A673 (cell line): ENCODE measurements at places on chromosomes 6 and 20. TPM values are rescaled to one million over a fixed set of nuclear protein-coding genes. Genes with fewer than 3 reads are reported as not detected.

C6orf141 gene
- total RNA-seq, result 9.7 and 11.7 TPM in 2 replicates

KCNK15 gene
- not detected in 2 replicates for total RNA-seq

TRIM10 gene
- not detected in 2 replicates for total RNA-seq

HLA-DQB2 gene
- total RNA-seq, result not detected in 2 replicates

RBBP8NL gene
- not detected in 2 replicates for total RNA-seq

RIPOR3 gene
- total RNA-seq, result 19.1 and 21.6 TPM in 2 replicates

LY86 gene
- total RNA-seq, result not detected in 2 replicates

FAM217A gene
- total RNA-seq, result not detected in 2 replicates

RNF217 gene
- total RNA-seq, result 18.9 and 20.6 TPM in 2 replicates

AHCY gene
- 284 and 292 TPM in 2 replicates for total RNA-seq

- no peaks in the 10 kb centered on the region for H3K4me1 ChIP-seq
- H3K27me3 ChIP-seq, result no peaks in the 10 kb centered on the region
- DNase-seq, result no peak
- H3K36me3 ChIP-seq, result no peaks in the 10 kb centered on the region
Measured at GRCh38 chr6:12456343-12456742, 166.2 kb downstream of the EDN1 start.

GRCh38 chr6:106789428-106790148 lies 160.2 kb downstream of the QRSL1 start:
- no peaks in the 10 kb centered on the region for H3K4me1 ChIP-seq
- no peaks in the 10 kb centered on the region for H3K27me3 ChIP-seq
- H3K36me3 ChIP-seq, result no peaks in the 10 kb centered on the region
- H3K4me3 ChIP-seq, result no peak overlapping the region

- peaks cover 80% of the 10 kb centered on the region for H3K4me1 ChIP-seq
- DNase-seq, result no peak
Measured at GRCh38 chr20:48684501-48685041, 143.2 kb downstream of the PREX1 start.

DNA sequence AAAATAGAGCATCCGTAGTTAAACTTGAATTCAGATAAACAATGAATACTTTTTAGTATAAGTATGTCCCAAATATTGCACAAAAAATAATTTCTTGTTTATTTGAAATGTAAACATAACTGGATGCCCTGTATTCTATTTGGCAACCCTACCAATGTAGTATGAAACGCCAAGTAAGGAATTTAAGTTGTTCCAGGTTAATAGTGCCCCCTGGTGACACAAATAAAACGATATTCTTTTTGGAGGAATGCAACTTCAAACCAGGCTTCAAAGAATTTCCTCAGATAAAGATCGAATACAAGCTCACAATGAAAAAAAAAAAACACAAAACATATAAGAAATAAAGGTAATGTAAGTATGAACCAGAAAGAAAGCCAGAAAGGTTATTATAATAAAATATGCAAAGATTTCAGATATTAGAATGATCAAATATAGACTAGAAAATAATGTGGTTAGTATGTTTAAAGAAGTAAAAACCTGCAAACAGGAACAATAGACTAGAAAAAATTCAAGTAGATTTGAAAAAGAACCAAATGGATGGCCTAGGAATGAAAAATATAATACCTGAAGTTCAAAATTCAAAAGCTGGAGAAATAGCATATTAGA lies 18.4 kb upstream of the AKAP7 start:
- H3K36me3 ChIP-seq, result no peaks in the 10 kb centered on the region
- DNase-seq, result peak; percentile 78
- H3K4me3 ChIP-seq, result no peak overlapping the region
- H3K4me1 ChIP-seq, result peaks cover 18% of the 10 kb centered on the region
- no peaks in the 10 kb centered on the region for H3K27me3 ChIP-seq

DNA sequence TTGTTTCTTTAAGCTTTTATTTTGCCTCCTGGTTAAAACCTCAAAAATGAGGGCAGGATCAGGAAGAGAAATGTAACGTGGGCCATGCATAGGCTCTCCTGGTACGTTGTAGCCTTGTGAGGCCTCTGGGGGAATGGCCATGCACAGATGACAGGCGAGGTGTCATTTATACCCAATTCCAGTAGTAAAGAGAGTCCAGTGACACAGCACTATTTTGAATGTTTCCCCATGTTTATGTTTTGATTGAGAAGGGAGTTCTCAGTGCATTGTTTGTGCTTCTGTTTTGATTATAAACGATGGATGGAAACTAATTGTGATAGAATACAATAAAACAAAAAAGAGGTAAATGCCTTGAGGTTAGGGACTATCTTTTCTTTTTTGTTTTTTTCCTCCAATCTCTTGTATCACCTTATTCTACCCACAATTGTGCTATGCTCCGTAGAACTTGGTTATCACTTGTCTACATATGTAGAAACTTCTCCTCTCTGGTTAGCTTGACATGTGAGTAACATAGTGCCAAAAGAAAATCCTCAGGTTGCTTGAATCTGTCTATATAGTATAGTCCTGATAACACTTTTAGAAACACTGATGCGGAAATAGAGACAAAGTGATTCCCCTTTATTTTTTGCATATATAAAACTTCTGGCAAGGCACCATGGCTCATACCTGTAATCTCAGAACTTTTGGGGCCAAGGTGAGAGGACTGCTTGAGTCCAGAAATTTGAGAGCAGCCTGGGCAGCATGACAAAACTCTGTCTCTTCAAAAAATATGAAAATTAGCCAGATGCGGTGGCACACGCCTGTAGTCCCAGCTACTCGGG lies 6.9 kb upstream of the SMIM28 start:
- no peaks in the 10 kb centered on the region for H3K36me3 ChIP-seq
- no peak overlapping the region for H3K4me3 ChIP-seq
- H3K4me1 ChIP-seq, result peaks cover 7% of the 10 kb centered on the region
- DNase-seq, result no peak

- H3K27me3 ChIP-seq, result no peaks in the 10 kb centered on the region
- no peak overlapping the region for H3K27ac ChIP-seq
- H3K4me1 ChIP-seq, result peaks cover 16% of the 10 kb centered on the region
- H3K36me3 ChIP-seq, result no peaks in the 10 kb centered on the region
Measured at GRCh38 chr20:58649288-58650180, 1.5 kb upstream of the STX16 start.

GRCh38 chr6:11767978-11768756 lies 10.4 kb downstream of the ADTRP start:
- no peaks in the 10 kb centered on the region for H3K27me3 ChIP-seq
- no peak for DNase-seq
- no peaks in the 10 kb centered on the region for H3K4me1 ChIP-seq
- no peak overlapping the region for H3K4me3 ChIP-seq
- no peak overlapping the region for H3K27ac ChIP-seq
- H3K36me3 ChIP-seq, result no peaks in the 10 kb centered on the region

DNA sequence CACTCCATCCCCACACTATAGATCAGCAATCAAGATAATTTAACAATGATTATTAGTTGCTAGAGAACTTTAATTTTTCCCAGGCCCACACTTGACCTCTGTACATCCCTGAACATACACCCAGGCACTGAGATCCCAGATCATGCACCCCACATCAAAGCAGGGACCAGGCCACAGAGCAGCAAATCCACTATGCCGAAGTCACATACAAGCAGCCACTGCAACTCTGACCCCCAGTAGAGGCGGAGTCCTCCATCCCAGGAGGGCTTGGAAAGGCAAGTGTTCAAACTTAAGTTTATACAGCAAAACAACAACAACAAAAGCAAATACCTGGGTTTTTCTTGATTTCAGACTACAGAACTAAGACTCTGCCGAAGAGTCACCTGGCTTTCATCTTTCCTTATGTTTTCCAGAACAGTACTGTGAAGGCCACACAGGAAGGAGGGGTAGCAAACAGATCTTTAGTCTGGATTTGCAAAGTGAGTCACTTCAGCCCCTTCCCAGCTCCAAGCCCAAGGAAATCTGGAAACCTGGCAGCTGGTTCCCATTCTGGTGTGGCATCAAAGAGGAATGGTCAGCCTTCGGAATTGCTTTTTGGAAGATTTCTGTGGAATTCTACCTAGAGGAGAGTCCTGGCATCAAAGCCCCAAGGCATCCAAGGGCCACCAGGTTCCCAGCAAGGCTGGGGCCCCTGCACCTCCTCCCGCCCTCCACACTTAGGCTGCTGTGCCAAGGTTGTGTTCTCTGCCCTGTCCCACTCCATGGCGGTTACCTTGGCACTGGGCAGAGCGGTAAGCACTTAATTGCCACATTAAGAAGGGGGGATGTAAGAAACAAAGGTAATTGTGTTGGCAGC lies 7.3 kb downstream of the JAG1 start:
- no peaks in the 10 kb centered on the region for H3K27me3 ChIP-seq
- no peak overlapping the region for H3K4me3 ChIP-seq
- peaks cover 75% of the 10 kb centered on the region for H3K4me1 ChIP-seq
- DNase-seq, result no peak
- peaks cover 30% of the 10 kb centered on the region for H3K36me3 ChIP-seq

- no peak overlapping the region for H3K4me3 ChIP-seq
- no peaks in the 10 kb centered on the region for H3K4me1 ChIP-seq
- no peak for DNase-seq
- H3K36me3 ChIP-seq, result no peaks in the 10 kb centered on the region
- no peak overlapping the region for H3K27ac ChIP-seq
Measured at GRCh38 chr6:148682990-148683389, 63.8 kb upstream of the UST start.

GRCh38 chr6:34323300-34323699 lies 69.2 kb downstream of the NUDT3 start:
- H3K4me1 ChIP-seq, result no peaks in the 10 kb centered on the region
- H3K27ac ChIP-seq, result no peak overlapping the region
- no peak for DNase-seq
- no peaks in the 10 kb centered on the region for H3K27me3 ChIP-seq
- no peak overlapping the region for H3K4me3 ChIP-seq

DNA sequence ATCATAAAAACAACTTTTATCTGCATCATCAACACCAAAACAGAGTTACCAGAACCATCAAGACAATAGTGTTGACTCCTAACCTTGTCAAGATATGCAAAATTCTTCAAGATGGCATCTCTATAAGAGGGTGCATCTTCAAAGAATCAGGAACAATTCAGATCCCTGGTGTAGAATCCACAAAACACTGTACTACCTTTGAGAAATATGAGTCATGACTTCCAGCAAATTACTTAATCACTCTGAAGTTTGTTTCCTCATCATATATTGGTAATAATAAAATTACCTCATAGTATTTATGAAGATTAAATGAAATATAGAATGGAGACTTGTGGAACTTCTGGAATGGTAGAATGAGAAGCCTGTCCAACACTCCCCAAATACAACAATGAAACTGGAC lies 221.3 kb upstream of the SUPT3H start:
- H3K4me1 ChIP-seq, result peaks cover 6% of the 10 kb centered on the region
- H3K27me3 ChIP-seq, result no peaks in the 10 kb centered on the region
- no peak for DNase-seq
- no peak overlapping the region for H3K4me3 ChIP-seq

GRCh38 chr20:36469973-36470372 lies 71.3 kb upstream of the MYL9 start:
- no peaks in the 10 kb centered on the region for H3K36me3 ChIP-seq
- no peak overlapping the region for H3K4me3 ChIP-seq
- H3K27me3 ChIP-seq, result no peaks in the 10 kb centered on the region
- DNase-seq, result no peak
- peaks cover 45% of the 10 kb centered on the region for H3K4me1 ChIP-seq

- DNase-seq, result peak; percentile 10
- no peak overlapping the region for H3K4me3 ChIP-seq
- peaks cover 4% of the 10 kb centered on the region for H3K4me1 ChIP-seq
- H3K27me3 ChIP-seq, result no peaks in the 10 kb centered on the region
Measured at GRCh38 chr6:133991096-133991593, 38.1 kb downstream of the TBPL1 start.

- no peaks in the 10 kb centered on the region for H3K27me3 ChIP-seq
- no peak overlapping the region for H3K27ac ChIP-seq
- no peaks in the 10 kb centered on the region for H3K4me1 ChIP-seq
- no peaks in the 10 kb centered on the region for H3K36me3 ChIP-seq
- H3K4me3 ChIP-seq, result no peak overlapping the region
Measured at GRCh38 chr20:37699202-37699601, 5.4 kb downstream of the CTNNBL1 start.

- no peak overlapping the region for H3K27ac ChIP-seq
- H3K4me1 ChIP-seq, result no peaks in the 10 kb centered on the region
- no peaks in the 10 kb centered on the region for H3K36me3 ChIP-seq
- DNase-seq, result no peak
Measured at GRCh38 chr20:32626859-32627636, 41.9 kb upstream of the NOL4L start.

DNA sequence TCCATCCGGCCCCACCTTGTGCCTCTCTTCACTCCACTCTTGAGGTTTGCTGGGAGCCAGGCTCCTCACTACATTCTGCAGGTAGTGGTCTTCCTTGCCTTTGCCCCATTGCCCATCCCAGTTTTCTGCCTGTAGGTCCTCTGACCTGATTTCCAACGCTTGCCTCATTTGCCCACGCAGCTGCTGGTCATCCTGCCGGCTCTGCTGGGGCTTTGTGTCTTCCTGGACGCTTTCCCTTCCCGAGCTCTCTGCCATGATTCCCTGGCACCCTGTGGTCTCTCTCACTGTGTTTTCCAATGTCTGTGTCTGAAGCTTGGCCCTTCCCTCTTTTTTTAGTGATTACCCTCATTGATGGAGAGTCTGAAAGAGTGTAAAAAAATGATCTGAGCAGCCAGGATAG lies 451.6 kb downstream of the UTRN start:
- no peaks in the 10 kb centered on the region for H3K36me3 ChIP-seq
- no peak for DNase-seq

DNA sequence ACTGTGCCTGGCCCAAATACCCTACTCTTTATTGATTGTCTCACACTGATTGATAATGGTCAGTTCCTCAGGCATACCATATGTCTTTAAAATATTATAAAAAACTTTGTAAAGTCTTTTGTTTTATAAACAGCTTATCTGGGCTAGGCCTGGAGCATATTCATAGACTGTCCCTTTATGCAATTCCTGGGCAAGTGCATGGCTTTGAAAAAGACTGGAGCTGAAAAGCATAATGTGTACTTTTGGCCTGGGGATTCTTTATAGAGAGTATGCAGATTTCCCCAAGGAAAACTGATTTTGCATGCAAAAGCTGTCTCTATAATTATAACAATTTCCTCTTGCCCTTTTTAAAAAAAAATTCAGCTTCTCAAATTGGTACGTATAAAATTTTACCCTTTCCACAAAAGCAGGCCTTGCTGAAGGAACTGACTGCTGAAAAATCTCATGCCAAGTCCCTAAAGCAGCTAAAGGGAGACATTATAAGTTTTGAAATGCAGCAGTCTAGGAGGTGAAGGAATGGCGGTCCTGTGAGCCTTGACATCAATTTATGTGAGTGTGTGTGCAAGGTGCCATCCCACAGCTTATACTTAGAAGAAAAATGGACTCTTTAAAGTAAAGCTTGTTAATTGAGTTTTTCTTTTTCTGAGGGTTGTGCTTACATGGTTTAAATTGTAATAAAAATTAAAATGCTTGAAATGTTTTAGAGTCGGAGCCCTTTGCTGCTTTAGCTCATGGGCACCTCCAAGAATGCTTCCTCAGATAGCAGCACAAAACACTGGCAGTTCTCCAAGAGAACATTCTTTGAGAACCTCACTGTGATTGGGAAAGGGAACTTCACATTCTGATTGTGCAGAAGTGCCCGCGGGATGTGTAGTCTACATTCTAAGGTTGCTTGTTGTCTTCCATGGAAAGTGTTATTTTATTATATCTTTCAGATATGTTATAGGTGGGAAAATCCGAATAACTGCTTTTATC lies 43.9 kb downstream of the PLCB4 start:
- H3K27me3 ChIP-seq, result no peaks in the 10 kb centered on the region
- H3K4me1 ChIP-seq, result peaks cover 5% of the 10 kb centered on the region
- no peaks in the 10 kb centered on the region for H3K36me3 ChIP-seq
- peak; percentile 61 for DNase-seq
- H3K4me3 ChIP-seq, result no peak overlapping the region

- peak; percentile 86 for DNase-seq
- H3K27ac ChIP-seq, result peak overlapping the region; percentile 45
- H3K27me3 ChIP-seq, result no peaks in the 10 kb centered on the region
- no peaks in the 10 kb centered on the region for H3K36me3 ChIP-seq
- no peak overlapping the region for H3K4me3 ChIP-seq
- H3K4me1 ChIP-seq, result peaks cover 38% of the 10 kb centered on the region
Measured at GRCh38 chr20:19661717-19662636, 96.1 kb upstream of the RIN2 start.
